ENCODE measurements at places on chromosomes 1 and 21.

DNA sequence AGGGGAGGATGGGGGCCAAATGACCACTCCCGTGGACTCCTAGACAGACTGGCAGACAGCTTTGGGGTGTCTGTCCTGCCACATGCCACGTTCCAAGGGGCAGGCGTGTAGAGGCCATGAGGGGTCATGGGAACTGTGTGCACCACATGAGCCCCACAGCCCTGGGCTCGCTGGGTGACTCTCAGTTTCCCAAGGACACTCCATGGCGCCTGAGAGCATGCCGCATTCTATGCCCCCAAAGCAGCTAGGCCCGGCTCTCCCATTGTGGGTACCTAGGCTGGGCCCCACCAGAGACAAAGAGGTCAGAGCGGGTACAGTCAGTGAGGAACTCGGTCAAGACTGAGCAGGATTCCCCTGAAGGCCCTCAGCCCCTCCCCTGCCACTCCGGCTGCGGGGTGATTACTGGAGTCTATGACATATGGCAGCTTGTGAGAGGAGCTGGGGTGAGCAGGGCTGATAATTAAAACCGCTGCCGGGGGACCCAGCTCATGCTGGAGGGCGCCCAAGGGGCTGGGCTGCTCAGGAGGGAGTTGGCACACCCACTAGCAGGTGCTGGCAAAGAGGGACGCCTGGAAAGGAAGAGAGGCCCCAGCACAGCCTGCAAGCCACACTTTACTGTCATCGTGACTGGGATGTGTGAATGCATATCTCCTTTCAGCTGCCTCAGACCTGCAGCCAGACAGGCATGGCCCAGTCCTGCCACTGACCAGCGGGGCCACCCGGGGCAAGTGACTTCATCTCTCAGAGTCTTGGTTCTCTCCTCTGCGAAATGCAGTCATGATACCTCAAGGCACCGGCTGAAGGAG lies 8.4 kb downstream of the LRP8 start:
- DNase-seq: no peak

- no peak for DNase-seq
These were observed 45.3 kb upstream of the MTF2 start for GRCh38 chr1:93033785-93034184.

DNA sequence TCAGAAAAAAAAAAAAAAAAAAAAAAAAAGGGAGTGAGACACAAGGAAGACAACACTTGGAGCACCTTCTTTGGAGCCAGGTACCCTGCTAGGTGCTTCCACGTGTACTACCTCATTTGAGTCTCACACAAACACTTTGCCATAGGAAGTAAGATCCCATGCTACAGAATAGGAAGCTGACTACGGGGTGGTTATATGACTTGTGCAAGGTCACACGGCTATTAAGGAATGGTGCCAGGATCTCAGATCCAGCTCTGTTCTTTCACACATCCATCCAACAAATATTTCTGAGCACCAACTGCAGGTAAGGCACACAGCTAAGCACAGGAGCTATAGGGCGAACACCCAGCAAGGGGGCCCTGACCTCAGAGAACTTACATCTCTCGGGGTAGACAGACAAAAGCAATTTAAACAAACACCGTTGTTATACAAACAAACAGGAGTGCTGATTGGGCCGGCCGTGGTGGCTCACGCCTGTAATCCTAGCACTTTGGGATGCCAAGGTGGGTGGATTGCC lies 22.4 kb downstream of the PTAFR start:
- DNase-seq: no peak

GRCh38 chr1:247857985-247858619 lies 1.1 kb downstream of the TRIM58 start:
- DNase-seq: no peak

- DNase-seq: no peak
These were observed 30.9 kb upstream of the NBL1 start for GRCh38 chr1:19613171-19613703.

- DNase-seq: no peak
These were observed 294.4 kb upstream of the PLXNA2 start for GRCh38 chr1:208538587-208538986.

GRCh38 chr1:180598333-180598974 lies 33.4 kb upstream of the XPR1 start:
- no peak for DNase-seq

GRCh38 chr1:84855168-84855567 lies 37.8 kb downstream of the LPAR3 start:
- no peak for DNase-seq

GRCh38 chr1:52414942-52415341 lies 10.5 kb downstream of the PRPF38A start:
- DNase-seq: no peak

DNA sequence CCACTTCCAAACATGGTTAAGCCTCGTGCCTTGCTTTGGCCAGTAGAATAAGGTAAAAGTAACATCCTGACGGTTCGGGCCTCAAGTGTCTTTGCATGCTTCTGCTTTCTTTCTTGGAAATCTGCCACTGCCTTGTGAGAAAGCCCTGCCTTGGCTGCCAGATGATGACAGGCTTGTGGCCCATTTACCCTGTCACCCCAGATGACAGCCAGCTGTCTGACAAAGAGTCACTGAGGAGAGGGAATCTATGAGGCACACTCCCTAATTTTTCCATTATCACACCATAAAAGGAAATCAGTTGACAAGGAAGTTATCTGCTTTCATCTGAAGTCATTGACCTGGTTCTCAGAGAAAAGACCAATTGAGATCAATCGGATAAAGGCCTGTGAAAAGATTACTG lies 199.8 kb downstream of the USH2A start:
- DNase-seq: no peak

GRCh38 chr1:4628992-4629391 lies 25.4 kb upstream of the AJAP1 start:
- DNase-seq: no peak

DNA sequence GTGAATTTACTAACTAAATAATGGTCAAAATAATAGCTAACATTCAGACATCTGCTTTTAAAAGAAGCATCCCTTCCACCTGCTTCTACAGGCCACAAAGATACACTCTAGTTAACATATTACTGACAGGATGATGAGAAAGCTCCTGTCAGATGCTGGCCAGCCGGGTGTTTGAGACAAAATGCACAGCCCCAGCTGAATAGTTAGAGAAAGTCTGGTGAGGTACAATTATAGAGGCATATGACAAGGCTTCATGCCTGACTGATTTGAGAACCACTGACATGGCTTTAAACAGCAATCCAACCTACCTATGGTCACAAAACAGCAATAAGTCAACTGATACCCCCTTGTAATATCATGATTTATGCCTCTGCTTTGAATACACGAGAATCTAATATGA lies 137.0 kb downstream of the DENND1B start:
- DNase-seq: no peak

DNA sequence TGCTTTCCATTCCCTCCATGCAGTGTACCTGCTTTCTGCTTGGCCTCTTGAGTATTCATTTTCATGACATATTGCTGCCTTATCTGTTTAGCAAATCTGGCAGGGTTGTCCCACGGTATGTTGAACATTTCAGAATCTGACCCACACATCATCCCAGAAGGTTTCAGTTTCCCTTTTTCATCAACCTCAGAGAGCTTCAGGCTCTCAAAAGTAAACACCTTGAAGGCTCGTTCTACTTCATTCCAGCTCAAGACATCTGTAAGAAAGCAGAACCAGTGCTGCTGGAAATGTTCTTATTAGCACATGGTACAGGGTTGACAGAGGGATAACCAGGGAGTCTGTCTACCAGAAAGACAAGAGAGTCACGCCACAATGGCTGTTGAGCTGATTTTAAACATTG lies 103.6 kb downstream of the SPAG17 start:
- DNase-seq: no peak

GRCh38 chr1:235102259-235102582 lies 26.4 kb downstream of the TOMM20 start:
- no peak for DNase-seq

- DNase-seq: no peak
These were observed 33.5 kb upstream of the RNF19B start for GRCh38 chr1:32998064-32998463.

DNA sequence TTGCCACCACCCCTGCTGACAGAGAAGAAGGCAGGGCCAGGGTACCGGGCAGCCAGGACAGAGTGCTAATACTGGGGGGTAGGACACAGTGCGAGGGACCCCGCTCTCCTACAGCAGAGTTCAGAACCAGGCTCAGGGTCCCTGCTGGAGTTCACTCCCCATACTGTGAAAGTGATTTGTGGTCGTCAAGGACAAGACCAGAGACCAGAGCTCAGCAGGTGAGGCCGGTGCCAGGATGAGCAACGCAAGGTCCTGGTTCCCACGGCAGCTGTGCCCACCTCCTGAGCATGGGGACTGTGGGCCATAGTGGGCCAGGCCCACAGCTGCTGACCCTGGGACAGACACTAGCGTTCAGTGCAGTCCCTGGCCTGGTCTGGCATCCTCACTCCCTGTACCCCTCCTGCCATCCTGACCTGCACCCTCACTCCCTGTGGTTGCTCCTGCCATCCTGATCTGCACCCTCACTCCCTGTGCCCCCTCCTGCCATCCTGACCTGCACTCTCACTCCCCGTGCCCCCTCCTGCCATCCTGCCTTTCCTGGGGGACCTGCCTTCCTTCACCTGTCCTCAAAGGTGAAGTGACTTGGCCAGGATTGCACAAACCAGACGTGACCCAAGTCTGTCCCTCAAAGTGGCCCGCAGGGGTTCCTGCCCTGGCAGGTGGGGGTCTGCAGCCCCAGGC lies 13.8 kb upstream of the PTTG1IP start:
- DNase-seq: peak; percentile 8

GRCh38 chr1:88079036-88079435 lies 605.0 kb upstream of the PKN2 start:
- no peak for DNase-seq

DNA sequence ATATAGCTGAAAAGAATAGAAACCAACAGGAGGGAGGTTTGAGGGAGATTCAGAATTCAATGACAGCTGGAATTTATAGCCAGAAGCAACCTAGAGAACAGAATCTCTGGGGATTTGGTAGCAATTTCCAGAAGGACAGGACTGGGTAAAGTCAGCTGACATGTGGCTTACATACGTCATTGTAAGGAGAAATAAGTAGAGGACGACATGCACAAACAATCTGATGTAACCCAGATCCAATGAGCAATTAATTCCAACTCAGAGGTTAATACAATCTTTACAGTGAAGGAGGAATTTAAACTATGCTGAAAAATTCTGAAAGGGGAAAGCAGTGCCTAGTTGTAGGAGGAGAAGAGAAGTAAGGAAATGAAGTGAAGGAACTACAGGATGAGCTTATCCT lies 383.9 kb downstream of the PTBP2 start:
- no peak for DNase-seq

DNA sequence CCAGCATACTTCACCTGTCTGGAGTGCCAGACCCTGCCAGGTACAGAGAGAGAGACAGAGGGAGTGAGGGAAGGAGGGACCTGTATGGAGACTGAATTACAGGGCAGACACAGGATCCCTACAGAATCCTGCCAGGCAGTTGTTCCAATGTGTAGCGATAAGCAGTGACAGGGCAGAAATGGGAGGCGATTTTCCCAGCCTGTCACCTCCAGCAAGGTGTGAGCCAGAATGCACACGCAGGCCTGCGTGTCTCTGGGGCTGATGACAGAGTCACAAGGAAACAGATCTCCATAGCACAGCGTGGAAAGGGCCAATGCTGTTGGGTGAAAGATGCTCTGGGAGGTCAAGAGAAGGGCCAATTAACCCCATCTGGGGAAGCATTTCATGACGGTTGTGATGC lies 111.3 kb downstream of the HIVEP3 start:
- DNase-seq: peak; percentile 64

- no peak for DNase-seq
These were observed 38.3 kb upstream of the ADORA3 start for GRCh38 chr1:111541721-111542120.

DNA sequence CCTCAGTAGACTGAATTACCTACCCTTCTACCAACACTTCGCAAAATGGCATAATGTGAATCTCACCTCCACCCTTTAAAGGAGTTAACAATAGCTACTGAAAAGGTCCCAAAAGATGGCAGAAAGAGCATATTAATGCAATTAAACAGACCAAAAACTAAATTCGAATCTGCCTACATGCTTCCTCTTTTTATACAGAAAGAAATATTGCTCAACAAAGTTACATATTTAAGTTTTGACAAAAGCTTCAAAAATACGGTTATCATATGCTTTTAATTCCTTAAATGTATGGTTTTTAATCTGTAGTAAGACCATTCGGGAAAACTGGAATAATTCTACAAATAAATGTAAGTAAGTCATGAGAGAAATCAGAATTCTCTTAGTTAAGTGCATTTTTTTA lies 2.2 kb downstream of the APP start:
- no peak for DNase-seq

- no peak for DNase-seq
These were observed 13.6 kb upstream of the GPX7 start for GRCh38 chr1:52588535-52588934.

GRCh38 chr1:246037832-246038231 lies 469.2 kb downstream of the SMYD3 start:
- DNase-seq: no peak

GRCh38 chr1:17654519-17654918 lies 100.6 kb upstream of the ACTL8 start:
- DNase-seq: no peak

GRCh38 chr1:31549809-31550620 lies 26.3 kb upstream of the TINAGL1 start:
- no peak for DNase-seq

GRCh38 chr1:33032126-33032869 lies 4.4 kb downstream of the AK2 start:
- no peak for DNase-seq

DNA sequence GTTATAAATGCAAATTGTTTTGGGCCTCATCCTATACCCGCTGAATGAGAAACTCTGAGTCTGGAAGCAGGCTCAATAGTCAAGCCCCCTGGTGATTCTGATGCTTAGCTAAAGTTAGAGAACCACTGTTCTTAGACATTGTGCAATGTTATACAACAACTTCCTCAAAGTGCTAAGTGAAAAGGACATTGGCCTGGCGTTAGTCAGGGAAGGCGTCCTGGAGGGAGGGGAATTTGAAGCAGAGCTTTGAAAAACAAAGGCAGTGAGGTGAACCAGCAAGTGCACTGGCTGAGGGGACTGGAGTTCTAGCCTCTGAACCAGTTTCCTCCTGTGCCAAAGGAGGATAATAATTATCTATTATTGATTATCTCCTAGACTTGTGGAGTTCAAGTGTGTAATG lies 5.1 kb downstream of the CD1D start:
- DNase-seq: no peak

- DNase-seq: peak; percentile 51
These were observed 683 bp downstream of the LRRC8D start for GRCh38 chr1:89821322-89822108.

DNA sequence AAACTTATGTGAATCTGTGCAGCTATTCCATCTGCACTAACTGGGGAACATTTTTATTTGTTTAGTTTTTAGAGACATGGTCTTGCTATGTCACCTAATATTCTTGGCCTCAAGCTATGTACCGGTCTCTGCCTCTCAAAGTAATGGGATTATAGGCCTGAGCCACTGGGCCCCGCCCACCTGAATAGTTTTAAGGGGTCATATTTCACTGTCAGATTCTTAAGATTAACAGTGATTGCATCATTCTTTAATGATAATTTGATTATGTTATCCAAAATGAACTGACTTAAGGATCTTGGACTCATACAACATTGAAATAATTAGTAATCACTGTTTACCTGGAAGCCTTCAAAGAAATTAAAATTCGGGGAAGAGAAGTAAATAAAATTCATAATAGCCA lies 12.6 kb upstream of the KLF18 start:
- DNase-seq: no peak

All from left ventricle myocardium inferior (tissue), 1 donor.